Activated CD4-positive, alpha-beta T cell treated with anti-CD3 and anti-CD28 coated beads, Interleukin-2, amount 50 U/mL, for 16 hours (primary cell): ENCODE measurements at places on chromosomes 2 and 18.
A peak's percentile ranks its signal among the peaks of the same experiment; 100 is the strongest.

- no peak for DNase-seq
These were observed 38.4 kb downstream of the VPS54 start for GRCh38 chr2:63980794-63981193.

- no peak for DNase-seq
These were observed 58.4 kb downstream of the TXNL1 start for GRCh38 chr18:56580026-56580425.

DNA sequence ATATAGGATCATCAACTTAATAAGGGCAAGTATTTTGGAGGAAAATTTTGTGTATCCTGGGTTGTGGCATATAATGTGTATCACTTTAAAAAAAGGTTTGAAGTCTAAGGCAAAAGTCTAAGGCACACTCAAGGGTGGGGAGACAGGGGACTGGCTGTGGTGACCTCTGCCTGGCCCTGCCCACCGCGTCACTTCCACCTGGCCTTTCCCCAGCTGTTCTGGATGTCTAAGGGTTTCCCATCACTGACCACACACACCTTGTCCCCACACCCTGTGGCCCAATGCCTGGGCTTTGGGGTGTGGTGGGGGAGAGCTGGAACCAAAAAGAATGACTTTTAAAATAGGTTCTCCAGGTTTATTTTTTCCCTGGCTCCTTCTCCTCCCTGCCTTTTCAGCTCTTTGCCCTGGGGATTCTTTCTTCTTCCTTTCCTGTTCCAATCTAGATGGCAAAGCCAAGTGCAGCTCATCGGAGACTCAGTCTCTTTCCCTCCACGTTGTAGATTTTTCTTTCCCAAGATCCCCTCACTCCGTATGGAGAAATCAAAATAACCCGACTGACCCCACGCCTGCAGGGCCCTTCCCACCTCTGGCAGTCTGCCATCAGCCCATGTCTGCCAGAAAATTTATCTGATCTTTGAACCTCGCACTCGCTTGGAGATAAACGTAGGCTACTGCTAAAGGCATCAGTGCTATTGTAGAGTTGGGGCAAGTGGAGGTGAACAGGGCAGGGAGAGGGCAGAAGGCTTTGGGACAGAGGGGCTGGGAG lies 257.2 kb downstream of the DYSF start:
- DNase-seq: no peak

- no peak for DNase-seq
These were observed 109.6 kb downstream of the TAF4B start for GRCh38 chr18:26335571-26336487.

GRCh38 chr18:59461171-59461570 lies 102.1 kb upstream of the LMAN1 start:
- no peak for DNase-seq

- no peak for DNase-seq
These were observed 695.3 kb downstream of the SATB2 start for GRCh38 chr2:198762441-198762840.

DNA sequence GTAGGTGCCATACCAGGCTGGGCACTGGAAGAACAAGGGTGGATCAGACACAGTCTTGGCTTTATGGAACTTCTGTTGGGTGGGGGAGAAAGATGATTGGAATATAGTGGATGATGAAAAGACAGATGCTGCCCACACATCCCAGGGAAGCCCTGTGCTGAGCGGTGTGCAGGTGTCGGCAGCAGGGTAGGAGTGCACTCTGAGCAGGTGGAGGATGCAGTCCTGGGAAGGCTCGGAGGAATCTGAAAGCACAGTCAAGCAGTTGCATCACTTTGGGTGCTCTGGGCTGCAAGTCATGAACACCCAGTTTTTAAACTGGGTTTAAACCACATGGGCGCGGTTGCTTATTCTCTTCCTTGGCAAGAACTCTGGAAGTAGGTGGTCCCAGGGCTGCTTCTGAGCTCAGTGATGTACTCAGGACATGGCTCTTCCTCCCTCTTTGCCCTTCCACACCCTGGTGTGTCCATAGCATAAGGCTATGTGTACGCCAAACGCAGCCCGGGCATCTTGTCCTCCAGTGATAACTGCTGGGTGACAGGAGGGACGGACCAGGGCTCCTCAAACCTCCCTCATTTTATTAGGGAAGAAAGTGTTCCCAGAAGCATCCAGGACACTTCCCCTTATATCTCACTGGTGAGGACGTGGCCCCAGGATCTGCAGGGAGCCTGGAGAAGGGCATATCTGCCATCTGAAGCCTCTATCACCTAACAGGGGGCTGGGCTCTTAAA lies 84.0 kb downstream of the SH3RF3 start:
- DNase-seq: no peak

DNA sequence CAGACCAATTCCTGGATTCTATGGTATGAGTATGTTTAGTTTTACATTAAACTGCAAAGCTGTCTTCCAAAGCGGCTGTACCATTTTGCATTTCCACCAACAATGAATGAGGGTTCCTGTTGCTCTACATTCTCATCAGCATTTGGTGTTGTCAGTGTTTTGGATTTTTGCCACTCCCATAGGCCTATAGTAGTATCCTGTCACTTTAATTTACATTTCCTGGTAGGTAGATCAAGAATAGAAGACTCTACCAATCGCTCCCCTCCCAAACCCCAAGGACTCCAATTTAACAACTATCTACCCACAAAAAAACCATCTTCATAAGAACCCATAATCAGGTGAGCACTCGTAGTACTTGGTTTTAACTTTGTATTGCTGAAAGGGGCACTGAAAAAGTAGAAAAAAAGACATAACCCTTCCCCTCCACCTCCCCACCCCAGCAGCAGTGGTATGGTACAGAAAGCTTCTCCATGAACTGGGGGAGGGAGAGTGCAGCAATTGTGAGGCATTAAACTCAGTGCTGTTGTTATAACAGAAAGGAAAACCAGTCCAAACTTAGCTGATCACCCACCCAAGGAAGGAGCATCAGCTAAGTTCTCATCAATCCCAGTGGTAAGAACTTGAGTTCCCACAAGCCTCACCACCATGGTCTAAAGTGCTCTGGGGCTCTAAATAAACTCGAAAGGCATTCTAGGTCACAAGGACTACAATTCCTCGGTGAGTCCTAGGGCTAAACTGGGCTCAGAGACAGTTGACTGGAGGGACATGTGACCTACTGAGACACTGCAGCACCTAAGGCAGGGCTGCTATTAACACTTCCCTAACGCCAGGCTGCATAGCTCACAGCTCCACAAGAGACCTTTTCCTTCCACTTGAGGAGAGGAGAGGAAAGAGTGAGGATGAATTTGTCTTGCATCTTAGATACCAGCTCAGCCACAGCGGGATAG lies 35.5 kb upstream of the CYTIP start:
- DNase-seq: peak; percentile 49

DNA sequence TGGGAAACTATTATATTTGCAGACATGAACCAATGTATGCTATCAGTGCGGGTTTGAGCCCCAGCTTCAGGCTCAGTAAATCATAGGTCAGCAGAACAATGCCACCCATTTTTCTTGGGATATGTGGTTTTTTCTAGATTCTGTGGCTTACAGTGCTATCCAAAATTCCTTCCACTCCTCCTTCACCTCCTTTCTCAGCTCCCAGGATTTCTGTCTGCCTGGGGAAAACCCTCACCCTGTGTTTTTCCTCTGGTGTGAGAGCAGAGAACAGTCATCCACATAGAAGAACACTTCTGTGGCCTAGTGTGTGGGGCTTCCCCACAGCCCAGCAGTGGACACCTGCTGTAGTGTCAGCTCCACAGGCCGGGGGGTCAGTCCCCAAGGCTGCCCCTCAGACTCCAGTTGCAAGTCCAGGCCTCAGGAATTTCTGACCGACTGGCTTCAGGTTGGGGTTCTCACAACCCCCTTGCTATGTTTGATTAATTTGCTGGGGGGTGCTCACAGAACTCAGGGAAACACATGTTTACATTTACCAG lies 238.2 kb downstream of the LDLRAD4 start:
- DNase-seq: no peak

DNA sequence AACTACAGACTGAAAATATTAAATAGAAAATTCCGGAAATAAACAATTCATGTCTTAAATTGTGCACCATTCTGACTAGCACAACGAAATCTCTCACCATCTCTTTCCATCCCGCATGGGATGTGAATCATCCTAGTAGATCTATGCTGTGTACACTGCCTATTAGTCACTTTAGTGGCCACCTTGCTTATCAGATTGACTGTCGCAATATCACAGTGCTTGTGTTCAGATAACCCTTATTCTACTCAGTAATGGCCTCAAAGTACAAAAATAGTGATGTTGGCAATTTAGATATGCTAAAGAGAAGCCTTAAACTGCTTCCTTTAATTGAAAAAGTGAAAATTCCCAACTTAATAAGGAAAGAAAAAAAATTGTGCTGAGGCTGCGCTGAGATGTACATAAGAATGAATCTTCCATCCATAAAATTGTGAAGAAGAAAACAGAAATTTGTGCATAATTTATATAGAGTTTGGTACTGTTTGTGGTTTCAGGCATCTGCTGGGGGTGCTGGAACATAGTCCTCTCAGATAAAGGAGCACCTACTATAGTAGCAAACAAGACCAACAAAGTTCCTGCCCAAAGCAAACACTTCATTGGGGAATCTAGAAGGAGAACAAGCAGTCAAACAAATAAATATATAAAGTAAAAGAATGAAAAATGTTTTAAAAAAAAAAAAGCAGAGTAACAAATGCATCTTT lies 12.0 kb downstream of the PSMD1 start:
- DNase-seq: peak; percentile 85

DNA sequence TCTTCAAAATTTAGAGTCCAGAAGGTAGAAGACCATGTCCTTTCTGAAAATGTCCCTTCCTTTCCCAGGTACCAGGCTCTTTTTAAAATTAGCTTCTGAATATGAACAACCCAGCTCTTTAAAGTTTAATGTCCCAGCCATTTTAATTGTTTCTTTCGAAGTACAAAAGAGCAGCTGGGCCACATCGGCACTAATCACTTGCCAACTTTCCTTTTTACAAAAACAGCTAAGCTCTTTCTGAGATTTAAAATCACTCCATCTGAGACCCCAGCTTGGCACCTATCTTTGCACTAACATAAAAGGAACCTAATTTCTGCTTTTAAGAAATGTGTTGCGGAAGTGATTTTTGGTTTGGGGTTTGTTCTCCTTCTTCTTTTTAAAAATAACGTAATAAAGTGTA lies 2.6 kb downstream of the BOD1L2 start:
- DNase-seq: no peak

DNA sequence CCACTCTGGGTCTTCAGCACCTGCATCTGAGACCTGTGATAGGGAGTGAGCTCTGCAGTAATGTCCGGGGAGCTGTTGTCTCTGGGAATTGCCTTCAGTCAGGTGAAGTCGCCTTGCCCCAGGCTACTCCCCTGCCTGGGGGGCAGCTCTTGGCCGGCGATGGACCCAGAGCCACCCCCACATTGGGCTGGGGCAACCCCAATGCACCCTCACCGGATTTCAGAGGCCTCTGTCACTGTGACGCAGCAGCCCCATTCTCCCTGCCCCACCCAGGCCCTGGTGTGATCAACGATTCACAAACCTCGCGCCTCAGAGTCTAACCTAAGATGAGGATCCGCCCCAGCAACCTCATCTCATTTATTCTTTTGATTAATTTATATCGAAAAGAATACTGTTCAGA lies 303.6 kb downstream of the NDUFA10 start:
- no peak for DNase-seq

- no peak for DNase-seq
These were observed 41.0 kb downstream of the CROCC2 start for GRCh38 chr2:240947176-240947575.

GRCh38 chr18:45361125-45361851 lies 254.0 kb upstream of the SLC14A2 start:
- DNase-seq: no peak

DNA sequence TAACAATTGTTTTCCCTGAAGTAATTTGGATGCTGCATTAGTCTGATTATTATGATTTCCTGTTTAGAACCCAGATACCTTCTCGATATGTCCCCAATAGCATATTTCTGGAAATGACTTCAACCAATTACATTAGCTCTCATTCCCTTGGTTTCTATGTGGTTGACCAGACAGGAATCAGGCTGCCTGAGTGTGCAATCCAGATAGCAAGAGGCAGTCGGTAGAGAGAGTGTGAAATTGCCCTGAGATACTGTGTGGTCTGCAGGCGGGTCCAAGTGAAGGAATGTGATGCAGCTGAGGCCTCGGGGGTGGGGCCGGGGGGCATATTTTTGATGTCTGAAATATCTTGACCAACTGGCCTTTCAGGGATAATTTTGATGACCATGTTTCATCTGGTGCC lies 143.9 kb upstream of the ITGA6 start:
- DNase-seq: no peak

GRCh38 chr2:24971286-24971535 lies 544 bp downstream of the DNAJC27 start:
- peak; percentile 35 for DNase-seq

- no peak for DNase-seq
These were observed 25.8 kb downstream of the LDAH start for GRCh38 chr2:20797096-20797495.

- no peak for DNase-seq
These were observed 15.3 kb downstream of the UPP2 start for GRCh38 chr2:158116936-158117335.

- no peak for DNase-seq
These were observed 64.0 kb upstream of the SLC14A2 start for GRCh38 chr18:45551142-45551815.

GRCh38 chr2:215910180-215910579 lies 103.2 kb downstream of the MREG start:
- DNase-seq: no peak

DNA sequence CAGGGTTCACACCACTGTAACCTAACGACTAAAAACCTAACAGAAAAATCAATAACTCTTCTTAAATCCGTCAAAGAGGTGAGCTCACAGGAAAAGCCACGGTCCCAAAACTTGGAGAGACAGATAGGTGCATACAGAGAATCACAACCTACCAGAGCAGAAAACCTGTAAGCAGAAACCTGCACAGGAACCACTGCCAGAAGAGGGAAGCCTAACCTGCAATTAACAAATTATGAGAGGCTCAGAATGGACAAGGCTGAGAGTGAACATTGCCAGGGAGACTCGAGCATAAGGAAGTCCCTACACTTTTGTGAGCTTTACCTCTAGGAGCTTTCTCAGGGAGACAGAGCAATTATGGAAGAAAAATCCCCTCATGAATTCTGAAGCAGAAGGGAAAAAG lies 156.2 kb upstream of the NETO1 start:
- DNase-seq: no peak

DNA sequence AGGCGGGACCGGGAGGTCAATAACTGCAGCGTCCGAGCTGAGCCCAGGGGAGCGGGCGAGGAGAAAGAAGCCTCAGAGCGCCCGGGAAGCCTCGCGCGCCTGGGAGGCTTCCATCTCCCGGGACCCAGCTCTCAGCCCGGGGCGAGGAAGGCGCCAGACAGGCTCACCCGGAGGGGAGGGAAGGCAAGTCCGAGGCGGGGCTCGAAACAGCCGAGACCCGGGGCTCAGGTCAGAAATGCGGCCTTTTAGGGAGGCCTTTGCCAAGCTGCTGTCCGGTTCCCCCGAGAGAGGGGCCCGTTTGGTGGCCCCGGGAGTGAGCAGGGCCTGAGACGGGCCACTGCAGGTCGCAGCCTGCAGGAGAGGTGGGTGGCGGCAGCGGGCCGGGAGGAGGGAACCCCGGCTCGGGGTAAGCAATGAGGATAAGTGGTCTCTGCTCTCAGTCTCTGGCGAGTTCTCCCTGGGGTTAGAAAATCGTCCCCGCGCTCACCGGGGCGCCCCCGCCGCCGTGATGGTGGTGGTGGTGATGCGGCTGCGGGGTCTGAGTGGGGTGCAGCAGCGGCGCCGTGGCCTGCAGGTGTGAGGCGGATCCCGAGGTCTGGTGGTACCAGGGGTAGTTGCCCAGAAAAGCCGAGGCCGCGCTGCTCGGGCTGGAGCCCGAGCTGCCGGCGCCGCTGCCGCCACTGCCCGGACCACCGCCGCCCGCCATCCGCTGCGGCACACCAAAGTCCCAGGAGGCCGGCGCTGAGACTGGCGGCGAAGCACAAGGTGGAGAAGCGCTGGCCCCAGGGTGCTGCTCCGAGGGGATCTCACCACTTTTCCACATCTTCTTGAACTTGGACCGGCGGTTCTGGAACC lies 2.4 kb downstream of the DLX2 start:
- no peak for DNase-seq
